Upper lobe of left lung (tissue), 6 donors: ENCODE measurements at places on chromosomes 5 and 9. TPM values are rescaled to one million over a fixed set of nuclear protein-coding genes. Genes with fewer than 3 reads are reported as not detected.

Gene ACTBL2
- total RNA-seq = not detected

Gene OBP2B
- not detected for total RNA-seq

DNA sequence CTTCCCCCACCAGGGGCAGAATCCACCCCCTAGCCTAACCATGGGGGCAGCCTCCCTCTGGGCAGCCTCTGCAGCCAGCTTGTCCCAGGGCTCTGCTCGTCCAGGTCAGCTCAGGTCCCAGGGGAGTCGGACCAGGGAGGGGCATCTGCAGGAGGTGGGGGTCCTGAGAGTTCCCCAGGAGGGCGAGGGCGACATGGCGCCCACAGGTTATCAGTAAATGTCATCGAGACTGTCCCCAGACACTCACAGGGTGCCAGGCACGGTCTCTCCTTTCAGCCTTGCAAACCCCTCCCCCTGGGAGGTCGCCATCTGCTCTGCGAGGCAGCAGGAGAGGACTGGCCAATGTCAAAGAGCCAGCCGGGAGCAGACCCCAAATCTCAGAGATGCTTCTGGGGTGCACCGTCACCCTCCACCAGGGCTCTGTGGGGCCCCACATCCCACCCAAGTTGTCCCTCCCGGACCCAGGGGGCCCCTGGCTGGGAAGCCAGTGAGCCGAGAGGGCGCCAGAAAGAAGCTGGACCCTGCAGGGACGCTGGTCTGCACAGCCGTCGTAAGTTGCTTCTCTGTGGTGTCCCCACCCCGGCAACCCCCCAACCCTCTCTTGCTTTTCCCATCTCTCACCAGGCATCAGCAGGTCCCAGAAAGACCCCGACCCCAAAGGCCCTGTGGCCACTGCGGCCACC, 69.3 kb downstream of the NTNG2 start:
- no peaks in the 10 kb centered on the region for H3K36me3 ChIP-seq
- H3K4me1 ChIP-seq = peaks cover 3% of the 10 kb centered on the region
- no peak for DNase-seq
- H3K27ac ChIP-seq = no peak overlapping the region
- H3K27me3 ChIP-seq = no peaks in the 10 kb centered on the region
- H3K4me3 ChIP-seq = no peak overlapping the region

GRCh38 chr5:140555747-140556312, 1.4 kb downstream of the SRA1 start:
- H3K36me3 ChIP-seq = peaks cover 12% of the 10 kb centered on the region
- peak overlapping the region; percentile 20 for H3K27ac ChIP-seq
- no peaks in the 10 kb centered on the region for H3K27me3 ChIP-seq
- H3K4me3 ChIP-seq = peak overlapping the region; percentile 76
- DNase-seq = no peak
- H3K4me1 ChIP-seq = peaks cover 17% of the 10 kb centered on the region
